ENCODE measurements at places on chromosomes 3 and 15. TPM values are rescaled to one million over a fixed set of nuclear protein-coding genes. Genes with fewer than 3 reads are reported as not detected.

GRCh38 chr3:10260211-10260701 lies 12.0 kb downstream of the TATDN2 start:
- no peak for ATAC-seq

GRCh38 chr3:71227270-71227661 lies 356.3 kb downstream of the FOXP1 start:
- no peak for ATAC-seq

DNA sequence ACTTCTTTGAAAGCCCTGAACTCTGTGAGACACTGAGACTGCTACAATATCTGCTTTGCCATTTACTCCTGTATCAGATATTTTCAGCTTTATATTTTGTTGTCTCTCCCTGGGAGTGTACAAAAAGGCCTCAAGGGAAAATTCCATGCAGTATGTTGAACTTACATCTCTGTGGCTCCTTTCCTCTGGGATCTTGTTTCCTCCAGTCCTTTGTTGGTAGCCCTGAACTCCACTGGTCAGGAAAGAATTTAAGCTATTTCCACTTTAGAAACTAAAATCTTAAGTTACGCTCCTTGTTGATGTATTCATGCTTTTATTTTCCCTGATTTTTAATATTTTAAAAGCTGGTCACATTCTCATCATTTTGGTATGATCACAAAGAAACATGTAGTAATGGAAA lies 277.9 kb downstream of the FHIT start:
- ATAC-seq: no peak

GRCh38 chr3:148848410-148848809 lies 16.7 kb upstream of the CPA3 start:
- ATAC-seq: no peak

DNA sequence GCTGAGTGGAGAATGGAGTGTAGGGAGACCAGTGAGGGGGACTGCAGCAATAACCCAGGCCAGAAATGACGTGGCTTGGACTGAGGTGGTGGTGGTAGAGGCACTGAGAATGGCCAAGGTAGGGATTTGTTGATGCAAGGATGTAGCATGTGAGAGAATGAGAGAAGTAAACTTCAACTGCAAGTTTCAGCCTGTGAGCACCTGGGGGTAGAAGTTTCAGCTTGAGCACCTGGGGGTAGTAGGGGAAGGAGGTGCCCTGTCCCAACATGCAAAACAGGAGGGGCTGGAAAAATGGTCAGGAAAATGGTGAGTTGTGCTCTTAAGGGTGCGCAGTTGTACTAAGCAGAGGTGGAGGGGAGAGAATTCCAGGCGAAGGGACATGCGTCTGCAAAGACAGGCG lies 31.0 kb downstream of the IL16 start:
- peak; percentile 45 for ATAC-seq

DNA sequence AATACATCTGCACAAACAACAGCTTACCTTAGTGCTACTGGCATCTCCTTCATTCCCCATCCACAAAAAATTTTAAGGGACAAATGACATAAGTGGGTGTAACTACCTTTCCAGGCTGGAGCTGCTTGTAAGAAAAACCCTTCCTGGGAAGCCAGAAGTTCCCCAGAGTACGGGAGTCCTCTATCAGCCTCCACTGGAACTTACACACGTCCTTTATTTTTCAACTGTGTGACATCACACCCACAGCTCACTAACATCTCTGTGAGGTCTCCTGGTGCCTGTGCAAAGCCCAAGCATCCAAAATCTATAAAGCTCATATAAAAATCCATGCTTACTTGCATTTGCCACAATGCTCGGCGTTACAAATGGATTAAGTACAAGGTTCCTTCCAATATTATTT lies 27.6 kb downstream of the LRIG1 start:
- no peak for ATAC-seq

DNA sequence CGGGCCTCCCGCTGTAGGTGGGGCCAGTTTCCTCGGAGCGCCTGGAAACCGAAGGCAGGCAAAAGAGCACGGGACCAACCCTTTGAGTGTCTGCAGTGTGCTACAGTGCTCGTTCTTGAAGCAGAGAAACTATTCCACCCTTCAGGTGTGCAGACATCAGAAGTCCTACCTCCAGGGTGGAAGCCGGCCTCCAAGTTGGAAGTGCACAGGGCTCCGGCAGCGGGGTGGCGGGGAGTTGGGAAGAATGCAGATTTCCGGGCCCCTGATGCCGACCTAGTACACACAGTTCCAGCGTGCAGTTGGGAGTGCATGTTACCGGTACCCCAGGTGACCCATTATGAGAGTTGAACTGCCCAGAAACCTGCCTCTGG lies 3.0 kb downstream of the KLF13 start:
- no peak for ATAC-seq

DNA sequence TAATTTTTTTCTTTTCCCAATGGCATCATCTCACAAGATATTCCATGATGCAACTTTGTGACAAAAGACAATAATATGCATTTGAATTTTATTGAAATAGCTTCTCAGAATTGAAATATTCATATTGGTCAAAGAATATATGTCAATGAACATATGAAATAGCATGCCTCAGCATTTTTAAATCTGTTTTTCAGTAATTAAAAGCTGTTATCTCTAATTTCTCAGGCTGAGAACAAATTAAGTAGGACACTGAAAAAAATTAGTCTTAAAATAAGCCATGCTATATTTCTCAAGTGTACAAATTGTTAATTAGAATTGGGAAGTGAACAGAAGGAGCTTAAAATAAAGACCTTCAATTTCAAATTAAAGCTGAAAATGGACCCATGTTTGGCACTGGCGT lies 570.1 kb downstream of the MFSD1 start:
- ATAC-seq: no peak

DNA sequence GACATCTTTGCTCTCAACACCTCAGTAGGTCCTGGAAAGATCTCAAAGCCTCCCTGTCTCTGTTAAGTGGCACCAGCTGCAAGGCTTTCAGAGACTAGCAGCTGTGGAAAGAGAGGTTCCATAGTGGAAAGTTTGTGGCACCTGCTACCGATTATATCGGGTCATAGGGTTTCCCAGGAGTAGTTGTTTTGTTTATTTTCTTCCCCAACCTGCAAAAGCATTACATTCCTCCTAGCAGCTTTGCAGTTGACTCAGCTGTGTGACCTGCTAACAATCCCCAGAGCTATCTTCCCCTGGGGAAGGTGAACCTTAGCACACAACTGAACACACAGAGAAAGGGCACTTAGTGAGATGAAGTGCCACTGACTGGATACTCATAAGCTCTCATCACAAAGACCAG lies 598.9 kb upstream of the GRM7 start:
- no peak for ATAC-seq

- no peak for ATAC-seq
Measured at GRCh38 chr3:132009241-132009640, 25.6 kb downstream of the CPNE4 start.

DNA sequence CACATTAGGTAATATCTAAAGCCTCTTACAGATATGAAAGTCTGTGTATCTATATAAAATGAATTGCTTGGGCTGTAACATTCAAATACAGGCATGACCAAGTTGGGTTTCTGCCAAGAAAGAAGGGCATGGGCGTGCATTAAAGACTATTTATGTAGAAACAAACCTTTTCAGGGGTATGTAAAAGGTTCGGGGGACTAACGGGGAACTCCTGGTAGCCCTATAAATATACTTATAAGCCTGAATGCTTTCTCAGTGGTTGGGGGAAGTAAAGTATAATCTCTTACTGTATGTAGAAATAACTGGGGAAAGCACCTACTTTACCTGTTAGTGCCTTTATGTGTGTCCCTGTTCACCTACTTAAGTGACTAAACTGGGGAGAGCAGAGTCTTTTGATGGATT lies 154.5 kb upstream of the TBL1XR1 start:
- peak; percentile 59 for ATAC-seq

Gene NTRK3
- total RNA-seq: 1.00 TPM

Gene SEMA6D
- 0.92 TPM for total RNA-seq

Gene TGFBR2
- total RNA-seq: 14.6 TPM

Gene CD200R1L
- not detected for total RNA-seq

Gene PLA1A
- 0.92 TPM for total RNA-seq

Gene IMPG2
- total RNA-seq: 0.08 TPM
